Immature natural killer cell (primary cell): ENCODE measurements at places on chromosomes 13 and 19.

DNA sequence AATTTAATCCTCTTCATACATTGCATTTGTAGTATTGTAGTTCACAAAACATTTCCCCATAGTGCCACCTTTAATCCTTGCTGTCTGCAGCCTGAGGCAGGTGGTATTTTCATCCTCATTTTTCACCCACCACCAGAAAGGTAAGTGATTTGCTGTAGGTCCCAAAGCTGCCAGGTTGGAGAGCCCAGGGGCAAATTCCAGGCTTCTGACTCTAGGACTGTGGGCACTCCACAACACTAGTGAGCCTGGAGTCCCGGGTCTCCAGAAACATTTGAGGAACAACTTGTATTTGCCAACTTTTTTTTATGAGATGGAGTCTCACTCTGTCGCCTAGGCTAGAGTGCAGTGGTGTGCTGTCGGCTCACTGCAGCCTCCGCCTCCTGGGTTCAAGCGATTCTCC, 6.2 kb downstream of the ILF3 start:
- DNase-seq = no peak

DNA sequence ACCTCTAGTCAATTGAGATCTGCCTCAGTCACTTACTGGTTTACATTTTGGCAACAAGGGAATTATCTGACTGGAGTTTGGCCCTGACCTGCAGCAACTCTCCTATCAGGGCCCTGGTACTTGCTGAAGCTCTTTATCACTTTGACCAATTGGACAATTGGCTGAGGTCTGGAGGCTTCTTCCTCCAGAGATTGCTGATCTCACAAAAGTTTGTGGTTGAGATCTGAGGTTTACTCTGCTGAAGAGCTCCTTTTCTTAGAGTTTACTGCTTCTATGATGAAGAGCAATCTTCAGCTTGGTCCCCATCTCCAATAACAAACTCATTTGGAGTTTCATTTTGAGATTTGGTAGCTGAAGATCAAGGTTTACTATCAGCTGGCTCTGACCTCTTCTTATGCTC, 276.9 kb upstream of the SGCG start:
- DNase-seq = no peak

GRCh38 chr13:76418404-76418803, 467.8 kb downstream of the KCTD12 start:
- no peak for DNase-seq

DNA sequence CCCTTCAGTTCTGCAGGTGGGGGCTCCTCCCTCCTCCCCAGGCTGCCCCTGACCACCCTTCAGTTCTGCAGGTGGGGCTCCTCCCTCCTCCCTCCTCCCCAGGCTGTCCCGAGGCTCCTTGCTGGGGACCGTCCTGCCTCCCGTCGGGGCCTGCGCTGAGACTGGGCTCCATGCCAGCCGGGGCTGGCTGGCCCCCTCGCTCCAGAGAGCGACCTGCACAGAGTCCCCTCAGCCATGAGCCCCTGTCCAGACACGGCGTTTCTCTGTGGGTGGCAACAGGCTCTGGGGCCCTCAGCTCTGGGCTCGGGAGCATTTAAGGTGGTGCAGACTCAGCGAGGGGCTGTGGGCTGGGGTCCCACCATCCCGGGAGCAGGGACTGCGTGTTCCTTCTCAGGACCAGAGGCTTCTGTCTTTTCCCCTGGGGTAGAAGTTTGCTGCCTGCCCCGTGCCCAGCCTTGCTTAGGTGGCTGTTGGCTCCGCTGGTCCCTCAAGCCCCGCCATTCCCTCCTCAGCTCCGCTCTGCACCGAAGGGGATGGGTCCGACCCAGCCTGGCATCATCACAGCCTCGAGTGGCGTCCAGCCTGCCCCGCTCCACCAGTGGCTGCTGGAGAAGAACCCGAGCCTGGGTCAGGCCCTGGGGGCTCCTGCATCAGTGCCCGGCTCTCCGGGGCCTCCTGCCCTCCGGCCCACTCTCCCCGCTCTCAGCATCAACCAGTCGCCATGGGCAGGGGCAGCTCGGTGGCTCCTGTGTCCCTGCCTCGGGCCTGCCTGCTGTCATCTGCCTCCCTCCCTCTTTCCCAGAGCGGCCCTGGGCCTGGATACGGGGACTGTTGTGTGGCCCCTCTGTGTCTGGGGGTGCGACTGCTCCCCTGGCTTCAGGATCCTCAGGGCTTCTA, 27.6 kb downstream of the CSNK1G2 start:
- DNase-seq = no peak

DNA sequence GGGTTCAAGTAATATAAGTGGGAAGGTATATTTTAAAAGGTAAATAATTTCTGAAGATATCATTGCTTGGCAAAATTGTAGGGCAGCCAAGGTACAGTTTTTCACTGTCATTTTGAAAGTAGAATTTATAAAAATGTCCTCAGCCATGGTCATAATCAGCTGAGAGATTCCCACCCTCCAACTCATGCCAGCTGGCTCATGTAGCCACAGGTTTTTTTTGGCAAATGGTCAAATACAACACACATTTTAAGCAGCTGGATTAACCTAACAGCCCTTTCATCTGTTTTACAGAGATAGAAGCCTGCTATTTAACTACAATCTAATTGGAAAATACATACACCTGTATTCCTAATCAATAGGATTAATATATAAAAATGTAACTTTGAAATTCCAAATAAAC, 619.2 kb upstream of the SGCG start:
- DNase-seq = no peak

GRCh38 chr13:109309625-109310363, 476.6 kb downstream of the IRS2 start:
- no peak for DNase-seq

GRCh38 chr13:30898070-30898469, 8.0 kb upstream of the MEDAG start:
- DNase-seq = no peak

DNA sequence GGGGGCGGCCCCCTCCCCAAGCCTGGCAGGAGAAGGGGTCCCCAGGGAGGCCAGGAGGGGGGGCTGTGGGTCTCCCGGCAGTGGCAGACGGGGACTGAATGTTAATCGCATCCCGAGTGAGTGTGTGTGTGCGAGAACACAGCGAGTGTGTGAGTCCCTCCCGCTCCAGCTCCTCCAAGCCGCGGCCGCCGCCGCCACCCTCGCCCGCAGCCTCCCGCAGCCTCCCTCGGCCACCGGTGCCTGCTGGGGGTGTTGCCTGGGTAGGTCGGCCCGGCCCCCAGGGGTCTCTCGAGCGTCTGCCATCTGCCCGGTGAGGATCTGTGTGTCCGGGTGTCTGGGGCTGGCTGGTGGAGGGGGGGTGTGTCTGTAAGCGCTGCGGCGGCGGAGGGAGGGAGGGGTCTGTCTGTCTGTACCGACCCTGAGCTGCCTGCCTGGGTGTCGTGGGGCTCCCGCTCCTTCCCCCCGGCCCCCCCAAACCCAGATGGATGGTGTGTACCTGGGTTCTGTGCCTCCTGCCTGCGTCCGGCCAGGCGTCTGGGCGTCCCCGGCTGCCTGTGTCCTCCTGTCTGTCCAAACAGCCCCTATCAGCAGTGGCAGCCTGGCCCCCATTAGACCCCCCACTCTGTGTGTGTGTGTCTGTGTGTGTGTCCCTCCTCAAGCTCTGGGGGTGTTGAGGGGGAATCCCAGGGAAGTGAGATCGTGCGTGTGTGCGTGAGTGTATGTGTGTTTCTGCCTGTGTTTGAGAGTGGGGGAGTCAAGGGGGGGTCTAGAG, at the start of gene GRIN2D:
GRIN2D (plus strand) TSS at position 110 of the 772 bp plus-strand sequence. CDS start 4,725 bp downstream, outside the sequence.
- DNase-seq = no peak

- no peak for DNase-seq
Observed at GRCh38 chr13:23427342-23427843, 6.1 kb downstream of the SACS start.

GRCh38 chr13:52651897-52652195, 790 bp upstream of the SUGT1 start:
- DNase-seq = no peak

DNA sequence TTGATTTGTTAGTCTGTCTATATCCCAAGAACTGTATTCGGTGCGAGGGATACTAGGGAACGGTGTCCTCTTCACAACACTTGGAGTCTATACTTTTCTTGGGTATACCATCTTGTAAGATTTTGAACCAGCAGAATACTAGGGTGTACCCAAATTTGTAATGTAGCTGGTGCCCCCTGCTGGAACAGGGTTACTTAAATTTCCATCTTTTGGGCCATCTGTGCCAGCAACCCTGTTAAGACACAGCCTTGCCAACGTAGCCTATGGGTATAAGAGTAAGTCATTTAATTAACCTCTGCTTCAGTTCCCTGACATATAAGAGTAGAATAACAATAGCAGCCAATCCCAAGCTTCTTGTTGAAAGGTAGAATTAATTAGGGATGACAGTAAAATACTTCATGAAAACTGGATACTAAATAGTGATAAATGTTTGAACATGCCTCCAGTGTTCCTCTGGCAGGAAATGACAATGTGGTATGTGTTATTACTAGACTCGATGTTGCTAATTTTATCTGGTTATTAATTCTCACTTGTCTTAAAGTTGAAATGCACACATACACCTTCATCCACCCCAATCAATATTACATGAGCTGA, 607.6 kb downstream of the FGF9 start:
- peak; percentile 48 for DNase-seq

DNA sequence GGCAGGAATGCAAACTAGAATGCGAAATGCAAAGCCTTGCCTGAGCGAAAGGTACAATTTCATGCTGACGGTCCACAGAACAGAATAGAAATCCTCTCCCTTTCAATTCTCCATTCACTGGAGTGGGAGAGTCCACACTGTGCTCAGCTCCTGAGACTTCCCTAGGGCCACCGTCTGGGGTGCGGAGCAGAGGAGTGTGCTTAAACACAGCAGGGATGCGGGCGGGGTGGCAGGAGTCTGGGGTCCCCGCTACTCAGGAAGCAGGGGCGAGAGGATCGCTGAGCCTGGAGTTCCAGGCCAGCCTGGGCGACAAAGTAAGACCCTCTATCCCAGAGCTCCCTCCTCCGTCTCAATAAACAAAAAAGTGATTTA, 552 bp upstream of the ZNF816 start:
- no peak for DNase-seq

- no peak for DNase-seq
Observed at GRCh38 chr19:35898499-35898809, 1.9 kb downstream of the NFKBID start.

DNA sequence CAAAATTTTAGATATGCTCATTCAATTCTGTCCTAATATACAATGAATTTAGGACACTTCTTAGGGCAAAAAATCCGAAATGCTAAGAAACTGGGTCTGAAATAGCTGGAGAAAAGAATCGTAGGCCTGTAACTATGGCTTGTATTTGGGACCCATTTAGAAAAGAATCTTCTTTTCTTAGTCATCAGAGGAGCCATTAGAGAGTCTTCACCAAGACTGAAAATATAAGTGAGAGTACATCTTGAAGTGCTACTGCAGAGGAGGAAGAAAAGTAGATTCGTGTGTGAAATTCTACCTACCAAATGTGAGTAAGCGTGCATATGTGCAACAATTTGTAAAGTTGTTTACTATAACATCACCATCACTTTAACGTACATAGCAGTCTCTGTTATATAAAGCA, 8.8 kb upstream of the DACH1 start:
- DNase-seq = no peak

- no peak for DNase-seq
Observed at GRCh38 chr13:80030491-80030890, 310.4 kb downstream of the SPRY2 start.

- DNase-seq = no peak
Observed at GRCh38 chr19:50703915-50704796, 15.4 kb downstream of the SHANK1 start.

- DNase-seq = peak; percentile 79
Observed at GRCh38 chr19:52993342-52994178, 20.2 kb upstream of the ERVV-1 start.

- no peak for DNase-seq
Observed at GRCh38 chr19:4234862-4235201, 5.5 kb downstream of the EBI3 start.

GRCh38 chr13:48448285-48448958, 35.5 kb upstream of the LPAR6 start:
- no peak for DNase-seq
